ENCODE measurements at places on chromosomes 13 and 19. TPM values are rescaled to one million over a fixed set of nuclear protein-coding genes. Genes with fewer than 3 reads are reported as not detected.

The MEF2B gene
- polyA plus RNA-seq: 2.3 TPM

The NEK5 gene
- 0.09 TPM for polyA plus RNA-seq

The ZNF284 gene
- 1.2 TPM for polyA plus RNA-seq

The PDX1 gene
- not detected for polyA plus RNA-seq

The ZNF729 gene
- not detected for polyA plus RNA-seq

The ZSCAN4 gene
- 0.68 TPM for polyA plus RNA-seq

The LILRB2 gene
- polyA plus RNA-seq: not detected

The OR10H1 gene
- not detected for polyA plus RNA-seq

The SHISA7 gene
- not detected for polyA plus RNA-seq

The CD209 gene
- not detected for polyA plus RNA-seq

The ELSPBP1 gene
- polyA plus RNA-seq: not detected

The NOTCH3 gene
- 0.28 TPM for polyA plus RNA-seq

The MATK gene
- polyA plus RNA-seq: 0.09 TPM

The IRS2 gene
- 0.04 TPM for polyA plus RNA-seq

The RNF113B gene
- not detected for polyA plus RNA-seq

The CERS1 gene
- 18.8 TPM for polyA plus RNA-seq

The KIR3DL1 gene
- not detected for polyA plus RNA-seq

The ZNF442 gene
- 0.57 TPM for polyA plus RNA-seq

The NCAN gene
- polyA plus RNA-seq: 0.05 TPM

The RNF17 gene
- polyA plus RNA-seq: not detected

The CYP4F2 gene
- 9.7 TPM for polyA plus RNA-seq

The MEDAG gene
- polyA plus RNA-seq: not detected

The ZNF560 gene
- 0.04 TPM for polyA plus RNA-seq

The ZNF418 gene
- polyA plus RNA-seq: 0.07 TPM

The ANGPTL8 gene
- 243 TPM for polyA plus RNA-seq

The ZNF575 gene
- polyA plus RNA-seq: 0.17 TPM

The SLC39A3 gene
- polyA plus RNA-seq: 33.6 TPM

The LENG9 gene
- 1.2 TPM for polyA plus RNA-seq

The ZNF544 gene
- 13.1 TPM for polyA plus RNA-seq

The OR7C1 gene
- polyA plus RNA-seq: not detected

The THSD8 gene
- 4.8 TPM for polyA plus RNA-seq

The ZNF837 gene
- polyA plus RNA-seq: 0.69 TPM

The GDF15 gene
- polyA plus RNA-seq: 537 TPM

The KCNN4 gene
- polyA plus RNA-seq: 0.60 TPM

The ZNF296 gene
- polyA plus RNA-seq: 0.26 TPM

The TMC4 gene
- 0.13 TPM for polyA plus RNA-seq

The MBD3L3 gene
- not detected for polyA plus RNA-seq

The MTUS2 gene
- polyA plus RNA-seq: not detected

The ITM2B gene
- 373 TPM for polyA plus RNA-seq

The ASF1B gene
- 18.2 TPM for polyA plus RNA-seq

The AP2S1 gene
- polyA plus RNA-seq: 45.2 TPM

The TEX26 gene
- not detected for polyA plus RNA-seq

The TLE5 gene
- polyA plus RNA-seq: 189 TPM

Data from HepG2 (cell line).